ENCODE measurements at places on chromosomes 16 and 17.

GRCh38 chr16:55203570-55203969 lies 120.4 kb upstream of the IRX6 start:
- DNase-seq: no peak

DNA sequence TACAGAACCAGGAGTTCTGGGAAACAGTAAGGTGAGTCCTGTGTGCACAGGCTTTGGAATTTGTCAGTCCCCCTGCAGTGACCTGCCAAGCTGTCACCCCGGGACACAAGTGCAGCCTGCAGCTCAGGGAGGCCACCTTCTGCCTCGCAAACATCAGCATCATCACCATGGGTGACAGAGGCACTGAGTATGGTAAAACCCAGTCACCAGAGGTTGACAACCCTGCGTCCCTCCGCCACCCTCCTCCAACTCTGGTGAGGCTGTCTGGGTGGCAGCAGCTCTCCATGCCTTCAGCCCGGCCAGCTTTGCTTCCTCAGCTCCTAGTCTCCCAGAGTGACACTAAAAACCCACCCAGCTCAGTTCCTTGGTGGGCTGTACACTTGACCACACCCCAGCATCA lies 221.0 kb downstream of the CPPED1 start:
- DNase-seq: no peak

DNA sequence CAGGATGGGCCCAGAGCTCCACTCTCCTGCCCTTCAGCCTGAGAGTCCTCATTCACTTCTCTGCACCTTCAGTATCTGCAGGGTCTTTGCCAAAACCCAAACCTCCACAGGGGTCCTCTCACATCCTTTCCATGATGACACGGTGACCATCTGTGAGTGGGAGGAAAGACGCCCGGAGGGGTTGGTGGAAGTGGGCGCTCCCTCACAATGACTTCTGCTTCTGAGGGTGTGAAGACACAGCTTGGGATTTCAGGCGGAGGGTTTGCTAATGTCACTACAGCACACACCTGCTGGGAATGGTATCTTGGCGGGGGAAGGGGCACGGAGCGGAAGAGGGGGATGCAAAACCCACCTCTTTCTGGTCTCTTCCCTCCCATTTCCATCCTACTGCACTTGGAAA lies 115.1 kb upstream of the SDK2 start:
- DNase-seq: no peak

DNA sequence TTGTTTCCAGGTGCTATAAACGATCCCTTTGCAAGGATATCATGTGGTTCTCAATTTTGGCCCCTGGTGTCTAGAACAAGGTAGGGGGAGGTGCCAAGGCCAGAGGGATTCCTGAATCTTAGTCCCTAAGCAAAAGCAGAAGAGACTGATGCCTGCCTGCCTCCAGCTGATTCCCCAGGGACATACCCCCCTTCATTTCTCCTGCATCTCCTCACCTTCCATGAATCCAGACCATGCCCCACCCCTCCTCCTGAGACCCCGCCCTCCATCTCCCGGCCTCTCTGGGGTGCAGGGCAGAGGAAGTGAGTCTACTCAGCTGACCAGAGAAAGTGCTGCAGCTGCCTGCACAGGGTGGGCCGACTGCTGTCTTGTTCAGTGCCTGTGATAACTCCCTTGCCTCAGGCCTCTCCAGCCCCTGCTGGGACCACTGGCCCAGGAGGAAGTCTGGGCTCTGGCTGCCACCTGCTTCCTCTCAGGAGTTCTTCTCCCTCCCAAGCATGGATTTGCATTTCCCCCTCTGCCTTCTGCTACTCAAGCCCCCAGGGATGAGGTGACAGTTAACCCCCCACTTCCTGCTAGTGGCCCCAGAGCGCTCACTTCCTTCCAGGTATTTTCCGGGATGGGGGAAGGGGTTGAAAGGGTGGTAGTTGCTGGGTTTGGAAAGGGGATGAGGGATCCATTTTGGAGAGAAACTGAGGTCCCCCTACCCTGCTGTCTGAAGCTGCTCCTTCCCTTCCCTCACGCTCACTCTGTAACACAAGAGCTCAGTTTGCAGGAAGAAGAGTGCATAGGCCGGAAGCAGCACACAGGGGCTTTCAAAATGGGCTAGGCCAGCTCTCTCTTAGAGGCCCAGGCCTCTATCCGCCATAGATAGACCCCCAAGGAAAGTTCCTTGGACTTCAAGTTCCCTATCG lies 10.5 kb upstream of the TSPOAP1 start:
- DNase-seq: no peak

DNA sequence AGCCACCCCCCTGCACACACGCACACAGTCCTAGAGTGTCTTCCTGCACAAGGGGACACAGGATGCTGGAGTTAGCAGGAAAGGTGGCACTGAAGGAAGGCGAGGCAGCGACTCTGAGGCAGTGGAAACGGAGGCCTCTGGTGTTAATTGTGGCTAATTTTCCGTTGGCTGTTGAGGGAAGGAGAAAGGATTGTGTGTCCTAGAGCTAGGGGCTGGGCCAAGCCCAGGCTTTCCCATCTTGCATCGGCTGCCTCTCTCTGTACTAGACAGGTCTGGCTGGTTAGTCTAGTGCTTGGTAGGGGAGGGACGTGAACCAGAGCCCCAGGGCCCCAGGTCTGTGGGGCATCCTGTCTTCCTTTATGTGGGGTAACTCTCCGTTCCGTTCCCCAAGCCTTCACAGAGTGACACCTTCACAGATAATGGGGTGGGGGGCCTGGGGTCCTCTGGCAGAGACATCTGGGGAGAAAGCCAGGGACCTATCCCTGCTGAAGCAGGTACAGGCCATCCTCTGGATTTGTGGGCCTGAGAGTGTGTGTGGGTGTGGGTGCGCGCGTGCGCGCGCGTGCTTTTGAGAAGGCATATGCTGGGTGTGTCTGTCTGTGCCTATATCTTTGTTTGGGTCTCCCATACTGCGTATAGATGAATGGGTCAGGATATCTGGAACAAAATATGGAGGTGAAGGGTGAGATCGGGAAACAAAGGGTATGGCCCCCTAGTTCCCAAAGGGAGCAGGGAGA lies at the start of gene CHD3:
Gene CHD3 (plus strand): TSS at position 606 of the 737 bp plus-strand sequence. CDS start 212 bp downstream, outside the sequence.
- DNase-seq: peak; percentile 44

DNA sequence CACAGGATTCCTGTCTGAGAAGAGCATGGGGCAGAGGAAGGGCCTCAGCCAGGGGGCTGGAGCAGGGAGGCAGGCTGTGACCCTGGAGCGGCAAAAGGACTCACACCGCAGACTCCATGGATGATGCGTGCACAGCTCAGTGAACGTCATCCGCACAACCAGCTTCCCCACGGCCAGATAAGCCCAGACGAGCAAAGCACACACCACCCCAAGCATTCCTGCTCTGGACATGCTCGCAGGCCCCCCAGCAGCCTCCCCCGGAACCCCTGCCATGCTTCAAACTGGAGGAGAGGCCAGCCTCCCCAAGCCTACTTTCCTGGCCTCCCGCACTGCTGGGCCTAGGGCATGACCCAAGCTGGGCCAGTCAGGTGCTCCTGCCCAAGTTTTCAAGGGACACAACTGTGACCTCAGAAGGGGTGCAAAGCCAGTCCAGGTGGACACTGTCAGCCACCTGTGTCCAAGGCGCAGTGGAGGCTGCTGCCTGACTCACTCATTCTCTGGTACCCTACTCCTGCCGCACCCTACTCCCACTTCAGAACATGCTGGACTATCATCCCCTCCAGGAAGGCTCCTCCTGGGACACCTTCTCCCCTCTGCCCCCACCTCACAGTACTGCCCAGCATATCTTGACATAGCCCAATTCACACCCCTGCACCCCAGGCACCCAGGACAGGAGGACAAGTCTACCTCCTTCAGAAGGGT lies 4.8 kb downstream of the BCAR1 start:
- DNase-seq: no peak

DNA sequence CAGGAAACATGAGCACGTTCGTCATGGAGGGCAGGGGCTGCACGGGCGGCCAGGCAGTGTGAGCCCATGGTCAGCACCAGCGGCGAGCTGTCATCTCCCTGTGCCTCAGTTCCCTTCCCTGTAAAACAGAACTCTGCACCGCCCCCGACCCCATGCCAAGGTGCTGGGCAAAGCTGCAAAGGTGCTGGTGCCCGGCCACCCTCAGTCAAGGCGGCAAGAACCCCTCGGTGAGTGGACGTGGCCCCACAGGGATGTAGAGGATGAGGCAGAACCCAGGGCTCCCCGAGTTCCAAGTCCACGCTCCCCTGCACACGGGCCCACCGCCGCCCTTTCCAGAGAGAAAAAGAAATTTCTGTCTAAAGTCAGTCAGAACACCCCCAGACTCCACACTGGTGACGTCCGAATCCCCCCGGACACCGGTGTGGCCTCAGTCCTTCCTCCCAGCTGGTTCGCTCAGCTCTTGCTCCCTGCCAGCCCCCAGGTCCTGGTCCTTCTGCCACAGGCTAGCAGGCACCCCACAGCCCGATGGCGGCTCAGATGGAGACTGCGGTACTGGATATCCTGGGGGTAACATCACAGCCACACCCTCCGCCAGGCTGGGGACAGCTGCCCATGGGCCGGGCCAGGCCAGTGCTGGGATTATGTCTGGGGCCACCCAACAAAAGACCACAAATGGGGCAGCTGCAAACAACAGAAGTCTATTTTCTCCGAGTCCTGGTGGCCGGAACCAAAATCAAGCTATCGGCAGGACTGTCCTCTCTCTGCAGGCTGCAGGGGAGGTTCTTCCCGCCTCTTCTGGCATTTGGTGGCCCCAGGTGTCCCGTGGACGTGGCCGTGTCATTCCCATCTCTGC lies 14.4 kb upstream of the BAHCC1 start:
- DNase-seq: no peak

GRCh38 chr17:65324611-65325342 lies 187.6 kb downstream of the RGS9 start:
- DNase-seq: no peak

GRCh38 chr16:48903039-48903438 lies 293.1 kb upstream of the N4BP1 start:
- DNase-seq: no peak

DNA sequence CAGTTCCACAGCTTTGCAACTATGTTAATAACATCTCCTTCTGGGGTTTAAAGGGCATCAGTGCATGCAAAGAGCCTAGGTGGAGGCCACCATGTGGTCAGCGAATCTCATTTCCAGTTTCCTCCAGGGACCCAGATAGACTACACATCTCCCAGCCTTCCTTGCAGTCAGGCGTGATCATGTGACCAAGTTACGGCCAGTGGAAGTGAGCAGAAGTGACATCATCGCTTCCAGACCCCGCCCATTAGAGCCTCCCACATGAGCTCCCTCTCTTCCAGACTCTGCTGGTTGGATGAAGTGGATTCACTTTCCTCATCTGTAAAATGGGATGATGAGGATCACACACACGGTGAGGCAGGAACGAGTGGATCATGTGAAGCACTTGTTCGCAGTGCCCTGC lies 27.4 kb upstream of the KDM8 start:
- DNase-seq: no peak

DNA sequence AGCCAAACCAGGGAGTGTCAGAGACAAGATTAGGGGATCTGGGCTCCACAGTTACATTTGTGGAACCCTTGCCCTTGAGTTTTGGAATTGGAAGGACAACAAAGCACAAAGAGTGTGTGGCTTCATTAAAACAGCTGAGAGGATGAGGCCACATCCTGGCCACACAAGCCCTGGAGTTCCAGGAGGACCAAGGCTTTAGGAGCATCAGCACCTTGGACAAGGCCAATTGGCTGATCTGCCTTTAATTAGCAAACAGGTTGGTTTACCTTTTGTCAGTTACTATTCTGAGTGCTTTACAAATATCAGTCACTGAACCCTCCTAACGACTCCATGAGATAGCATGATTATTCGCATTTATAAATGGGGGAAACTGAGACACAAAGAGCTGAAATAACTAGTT lies 54.7 kb downstream of the SLC6A2 start:
- DNase-seq: no peak

GRCh38 chr16:65305266-65305959 lies 183.6 kb upstream of the CDH11 start:
- no peak for DNase-seq

DNA sequence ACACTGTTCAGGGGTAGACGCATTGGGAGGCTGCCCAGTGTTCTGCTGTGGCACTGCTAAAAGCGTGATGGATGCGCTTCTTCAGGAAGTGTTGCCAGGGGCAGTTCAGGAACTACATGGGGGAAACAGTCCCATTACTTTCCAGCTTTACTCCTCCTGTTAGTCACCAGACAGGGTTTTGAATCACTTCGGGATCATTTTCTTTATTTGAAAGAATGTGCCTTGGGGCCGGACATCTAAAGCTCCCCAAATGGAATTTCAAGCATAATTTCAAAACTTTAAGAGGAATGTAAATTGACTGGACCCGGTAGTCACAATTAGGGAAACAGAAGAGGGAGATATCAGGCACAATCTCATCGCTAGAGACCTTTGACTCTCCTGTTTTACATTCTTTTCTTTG lies 1.3 kb upstream of the KRTAP2-1 start:
- no peak for DNase-seq

DNA sequence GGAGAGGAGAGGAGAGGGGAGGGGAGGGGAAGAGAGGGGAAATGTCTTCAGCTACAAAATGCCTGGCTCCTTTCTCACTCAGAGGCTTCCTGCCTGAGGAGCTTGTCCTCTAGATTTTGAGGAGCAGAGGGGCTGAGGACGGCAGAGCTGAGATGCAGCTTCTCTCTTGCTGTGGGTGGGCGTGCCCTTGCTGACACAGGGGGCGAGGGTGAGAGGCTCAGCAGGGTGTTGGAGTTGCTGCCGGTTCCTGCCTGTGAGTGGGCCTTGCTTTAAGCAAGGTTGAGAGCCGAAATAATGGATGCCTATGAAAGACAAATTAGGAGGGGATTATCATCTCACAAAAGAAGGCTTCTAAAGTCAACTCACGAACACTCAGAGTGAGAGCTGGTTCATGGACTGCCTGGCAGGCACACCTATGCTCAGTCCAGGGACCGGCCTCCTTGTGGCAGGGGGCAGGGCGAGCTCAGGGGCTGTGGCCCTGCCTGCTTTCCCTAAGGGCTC lies 215.6 kb downstream of the MSI2 start:
- no peak for DNase-seq

GRCh38 chr17:74987909-74988711 lies 678 bp downstream of the CDR2L start:
- DNase-seq: no peak

DNA sequence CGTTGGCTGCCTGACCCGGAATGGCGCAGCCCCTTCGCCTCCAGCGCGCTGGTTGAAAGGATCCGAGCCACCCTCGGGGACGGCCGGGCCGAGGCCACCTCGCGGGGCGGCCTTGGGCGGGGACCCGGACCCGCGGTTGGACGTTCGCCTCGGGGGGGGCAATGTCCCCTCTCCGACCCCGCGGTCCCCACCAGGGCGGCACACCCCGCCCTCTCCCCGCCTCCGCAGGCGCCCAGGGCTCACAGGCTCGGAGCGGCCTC lies 1.0 kb upstream of the SOX8 start:
- no peak for DNase-seq

GRCh38 chr16:66717112-66717675 lies 20.7 kb upstream of the CMTM4 start:
- DNase-seq: no peak
